ENCODE measurements at places on chromosomes 11 and 22.
A peak's percentile ranks its signal among the peaks of the same experiment; 100 is the strongest.

DNA sequence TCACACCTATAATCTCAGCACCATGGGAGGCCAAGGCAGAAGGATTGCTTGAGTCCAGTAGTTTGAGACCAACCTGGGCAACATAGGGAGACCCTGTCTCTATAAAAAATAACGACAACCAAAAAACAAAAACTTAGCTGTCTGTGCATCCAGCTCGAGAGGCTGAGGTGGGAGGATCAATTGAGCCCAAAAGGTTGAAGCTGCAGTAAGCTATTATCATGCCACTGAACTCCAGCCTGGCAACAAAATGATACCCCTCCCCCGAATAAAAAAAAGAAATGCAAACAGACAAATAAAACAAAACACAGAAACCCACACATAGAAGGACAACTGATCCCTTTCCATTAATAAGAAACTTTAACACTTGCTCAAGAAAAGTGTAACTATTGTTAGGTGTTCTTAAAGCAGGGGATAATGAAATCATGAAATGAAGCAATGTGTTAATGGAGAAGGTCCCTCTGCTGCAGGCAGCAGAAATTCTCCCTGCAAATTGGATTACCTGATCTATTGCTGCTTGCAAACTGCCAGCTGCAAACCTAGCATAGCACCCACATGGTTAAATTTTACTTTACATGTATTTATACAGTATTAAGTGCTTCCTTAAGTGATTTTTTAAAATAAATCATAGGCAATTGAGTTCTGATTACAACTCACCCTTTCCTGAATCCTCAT lies 226.3 kb downstream of the SBF2 start:
- DNase-seq, result peak; percentile 48

DNA sequence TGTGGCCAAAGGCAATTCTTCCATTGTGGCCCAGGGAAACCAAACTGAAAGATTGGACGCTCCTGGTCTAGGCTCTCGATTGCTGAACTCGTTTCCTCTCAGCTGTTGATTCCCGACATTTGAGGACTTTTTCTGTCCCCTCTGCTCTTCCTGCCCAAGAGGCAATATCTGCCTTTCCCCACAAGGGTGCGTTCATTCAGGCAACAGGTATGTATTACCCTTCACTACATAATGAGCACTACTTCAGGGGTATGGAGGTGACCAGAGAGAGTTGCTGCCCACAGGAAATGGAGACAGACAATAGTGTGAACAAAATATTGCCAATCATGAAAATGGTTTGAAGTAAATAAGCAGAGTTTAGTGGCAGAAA lies 8.2 kb downstream of the PTH start:
- DNase-seq, result peak; percentile 81

GRCh38 chr11:125061281-125061680 lies 1.8 kb upstream of the SLC37A2 start:
- DNase-seq, result no peak

DNA sequence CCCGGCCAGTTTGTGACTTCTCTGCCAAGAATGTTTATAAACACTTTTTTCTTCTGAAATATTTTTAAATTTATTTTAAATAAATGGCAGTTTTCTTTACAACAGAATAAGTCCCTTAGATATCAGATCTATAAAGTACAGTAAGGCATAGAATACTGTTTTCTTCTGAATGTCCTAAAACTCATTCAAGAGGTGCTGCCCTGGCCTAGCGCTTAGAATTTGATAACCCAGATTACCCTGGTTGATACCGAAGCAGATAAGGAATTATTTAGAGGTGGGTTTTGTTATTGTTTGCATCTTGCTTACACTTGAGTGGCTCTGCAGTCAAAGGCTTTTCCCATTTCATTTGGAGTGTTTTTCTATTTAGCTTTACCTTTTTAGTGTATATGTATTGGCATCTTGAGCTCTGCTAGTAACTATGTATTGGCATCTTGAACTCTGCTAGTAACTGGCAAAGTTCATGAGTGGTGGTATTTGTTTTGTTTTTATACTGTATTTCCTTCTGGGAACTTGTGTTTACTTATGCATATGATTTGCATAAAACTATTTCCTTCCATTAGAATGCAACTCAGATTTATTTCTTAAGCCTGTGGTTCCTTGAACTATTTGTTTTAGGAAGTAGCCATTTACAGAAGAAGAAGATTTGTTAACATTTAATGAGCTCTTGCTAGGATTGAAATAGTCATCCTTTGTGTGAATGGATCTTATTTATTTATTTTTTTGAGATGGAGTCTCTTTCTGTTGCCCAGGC lies 1.2 kb downstream of the ACAD8 start:
- DNase-seq, result no peak

GRCh38 chr11:1444321-1444720 lies 42.3 kb downstream of the MOB2 start:
- no peak for DNase-seq
